DMS79 (cell line): ENCODE measurements at places on chromosomes 12 and 14.

GRCh38 chr12:32535288-32535999 lies 136.1 kb downstream of the FGD4 start:
- peak; percentile 83 for DNase-seq

DNA sequence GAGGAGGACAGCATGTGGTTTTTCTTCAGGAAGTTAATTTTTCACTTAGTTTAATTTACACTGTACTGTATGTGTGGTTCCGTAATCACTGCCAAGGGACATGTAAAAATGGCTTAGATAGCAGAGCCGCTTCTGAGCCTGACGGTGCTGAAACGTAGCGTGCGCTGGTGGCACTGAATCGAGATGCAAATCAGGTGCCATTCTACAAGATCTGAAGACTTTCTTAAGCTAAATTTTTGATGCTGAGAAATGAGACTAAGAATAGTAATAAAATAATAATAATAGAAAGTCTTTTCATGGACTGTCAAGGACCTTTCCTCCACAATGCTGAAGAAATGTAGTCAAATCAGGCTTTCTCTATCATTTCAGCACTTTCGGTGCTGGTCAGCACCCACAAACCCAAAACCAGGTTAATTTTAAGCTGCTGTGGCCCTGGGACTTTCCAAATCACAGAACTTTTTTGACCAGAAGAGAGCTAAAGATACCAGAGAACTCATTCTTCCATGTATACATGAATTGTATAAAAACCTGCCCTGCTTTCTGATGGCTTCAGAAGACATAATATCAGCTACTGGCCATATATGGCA lies 183.3 kb upstream of the LMO3 start:
- no peak for DNase-seq

GRCh38 chr12:22668441-22668840 lies 43.5 kb downstream of the ETNK1 start:
- no peak for DNase-seq

- no peak for DNase-seq
Observed at GRCh38 chr14:53620890-53621289, 335.7 kb downstream of the BMP4 start.

DNA sequence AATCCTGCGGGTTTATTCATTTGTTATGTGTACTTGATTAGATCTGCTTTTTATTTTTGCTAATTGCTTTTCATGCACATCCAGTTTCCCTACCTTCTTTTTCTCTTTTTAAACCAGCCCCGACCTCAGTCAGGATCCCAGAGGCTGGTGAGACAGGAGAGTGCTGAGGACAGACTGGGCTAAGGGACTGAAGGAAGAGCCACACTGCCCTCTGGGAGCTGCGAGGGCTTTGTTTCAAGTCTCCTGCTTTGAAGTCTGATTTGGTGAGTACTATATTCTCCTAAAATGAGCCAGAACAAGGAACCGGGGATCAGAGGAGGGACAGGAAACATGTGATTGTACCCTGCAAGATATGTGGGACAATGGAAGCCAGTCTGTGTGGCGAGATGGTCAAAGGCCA lies 23.9 kb downstream of the PRICKLE1 start:
- DNase-seq, result no peak
